H1 (cell line): ENCODE measurements at places on chromosomes 3 and 15. TPM values are rescaled to one million over a fixed set of nuclear protein-coding genes. Genes with fewer than 3 reads are reported as not detected.

Gene PLA2G4D
- total RNA-seq: 0.07 and 0.33 TPM in 2 replicates

DNA sequence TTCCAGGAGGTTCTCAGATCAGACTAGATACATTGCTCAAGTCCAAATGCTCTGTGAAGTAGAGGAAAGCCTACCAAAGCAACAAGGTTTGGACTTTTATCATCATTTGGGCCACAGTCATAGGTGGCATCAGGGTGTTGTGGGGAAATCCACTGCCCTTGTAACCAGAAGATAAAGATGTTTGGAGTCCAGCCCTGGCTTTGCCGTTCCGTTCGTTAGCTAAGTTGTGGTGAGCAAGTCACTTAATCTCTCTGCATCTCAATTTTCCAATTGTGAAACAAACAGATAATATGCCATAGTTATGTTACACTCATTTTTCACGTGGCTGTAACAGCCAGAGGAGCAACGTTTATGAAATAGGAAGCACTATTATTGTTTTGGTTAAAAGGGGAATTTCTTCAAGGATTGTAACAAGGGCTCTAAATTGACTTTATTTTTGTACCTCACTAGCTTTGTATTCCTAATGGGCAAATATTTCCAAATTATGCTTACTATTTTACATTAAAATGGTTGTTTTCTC, 125.6 kb downstream of the CD47 start:
- no peak for DNase-seq

DNA sequence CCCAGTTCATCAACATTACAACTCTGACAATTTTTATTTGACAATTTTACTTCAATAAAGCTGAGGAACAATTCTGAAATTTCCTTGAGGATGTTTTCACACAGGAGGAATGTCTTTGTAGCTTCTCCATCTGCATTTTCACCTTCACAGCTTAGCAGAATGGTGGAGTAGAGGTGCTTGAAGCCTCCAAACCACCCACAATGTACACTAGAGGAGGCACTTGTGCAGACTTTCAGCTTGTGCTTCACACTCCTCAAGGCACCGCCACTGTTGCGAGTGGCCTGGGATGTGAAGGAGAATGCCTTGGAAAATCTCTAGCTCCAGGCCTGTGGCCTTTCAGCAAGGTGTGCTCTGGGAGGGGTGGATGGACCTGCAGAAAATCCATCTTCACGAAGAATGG, 181.9 kb downstream of the EPHB1 start:
- no peak for DNase-seq

DNA sequence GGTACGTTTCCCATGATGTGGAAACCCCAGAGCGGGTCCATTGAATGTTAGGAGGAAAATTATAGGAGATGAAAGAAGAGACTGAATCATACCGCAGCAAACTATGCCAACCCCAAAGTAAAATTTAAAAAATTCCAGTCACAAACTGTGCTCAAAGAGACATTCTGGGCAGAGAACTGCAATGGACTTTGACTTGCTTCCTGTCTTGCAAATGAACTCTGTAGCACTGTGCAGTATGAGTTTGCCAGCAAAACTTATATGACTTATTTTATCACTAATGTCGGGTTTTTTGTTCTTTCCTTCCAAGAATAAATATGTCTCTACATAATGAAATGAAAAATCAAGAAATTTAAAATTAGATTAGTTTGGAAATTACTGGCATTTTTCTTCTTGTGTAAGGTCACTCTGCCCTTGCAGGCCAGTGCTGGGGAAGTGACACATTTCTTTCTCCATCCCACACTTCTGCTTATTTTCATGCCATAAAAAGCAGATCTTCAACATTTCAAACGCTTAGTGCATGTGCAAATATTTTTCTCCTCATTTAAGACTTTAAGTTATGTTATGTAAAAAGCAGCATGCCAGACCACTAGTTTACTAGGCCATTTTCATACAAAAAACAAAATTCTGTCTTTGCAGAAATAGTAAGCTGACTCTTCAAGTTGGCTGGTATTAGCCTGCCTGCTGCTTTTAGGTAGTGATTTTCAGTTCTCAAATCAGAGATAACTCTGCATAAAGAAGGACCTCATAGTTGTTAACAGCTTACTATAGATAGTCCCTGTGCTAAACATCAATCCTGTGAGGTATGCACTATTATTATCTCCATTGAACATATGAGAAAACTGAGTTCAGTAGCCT, 32.2 kb upstream of the SSR3 start:
- DNase-seq: no peak

GRCh38 chr15:76837474-76837873, 67.7 kb downstream of the SCAPER start:
- DNase-seq: no peak
